ENCODE measurements at places on chromosomes 3 and 15.

- DNase-seq: peak; percentile 75
These were observed 3.5 kb downstream of the PFN2 start for GRCh38 chr3:149967086-149967685.

GRCh38 chr3:192229866-192230265, 497.5 kb downstream of the FGF12 start:
- no peak for DNase-seq

GRCh38 chr15:96326328-96327154, 4.0 kb upstream of the NR2F2 start:
- peak; percentile 74 for DNase-seq

DNA sequence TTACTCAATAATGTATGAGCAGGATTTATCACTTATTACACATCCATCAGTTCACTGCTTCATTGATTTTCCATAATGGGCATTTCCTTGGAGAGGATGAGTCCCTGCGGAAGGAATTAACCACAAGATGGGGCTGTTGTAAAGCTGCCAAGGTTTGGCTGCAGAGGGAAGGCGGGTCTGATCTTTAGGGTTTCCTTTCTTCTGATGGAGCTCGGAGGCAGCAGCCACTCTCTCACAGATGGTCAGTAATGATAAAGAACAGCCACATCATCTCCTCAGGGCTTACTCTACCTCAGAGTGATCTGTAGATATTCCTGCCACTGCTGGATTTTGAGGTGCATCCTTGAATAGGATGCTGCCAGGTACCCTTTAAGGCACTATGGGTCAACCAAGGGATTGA, 115.2 kb downstream of the USP13 start:
- peak; percentile 68 for DNase-seq

DNA sequence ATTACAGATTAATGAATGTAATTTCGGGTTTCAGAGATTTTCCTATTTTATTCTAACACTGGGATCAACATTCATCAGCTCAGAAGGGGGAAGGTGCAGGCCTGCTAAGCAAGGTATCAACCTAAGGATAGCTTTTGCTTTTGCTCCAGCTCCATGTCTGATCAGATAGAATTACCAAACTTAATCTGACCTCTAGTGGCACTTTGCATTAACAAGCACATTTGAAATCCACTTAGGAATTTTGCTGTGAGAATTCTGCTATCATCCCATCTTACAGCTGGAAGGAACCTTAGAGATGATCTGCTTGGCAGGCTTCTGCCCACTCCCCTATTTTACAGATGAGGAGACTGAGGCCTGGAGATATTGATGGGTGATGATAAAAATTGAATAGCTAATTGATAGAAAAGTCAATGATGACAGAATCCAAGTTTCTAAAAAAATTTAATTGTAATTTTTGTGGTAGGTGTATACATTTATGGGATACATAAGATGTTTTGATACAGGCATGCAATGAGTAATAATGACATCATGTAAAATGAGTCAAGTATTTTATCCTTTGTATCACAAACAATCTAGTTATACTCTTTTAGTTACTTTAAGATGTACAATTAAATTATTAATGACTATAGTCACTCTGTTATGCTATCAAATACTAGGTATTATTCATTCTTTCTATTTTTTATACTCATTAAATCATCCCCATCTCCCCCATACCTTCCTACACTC, 209.2 kb upstream of the ZPLD1 start:
- DNase-seq: peak; percentile 91

Measured in fibroblast of pulmonary artery (primary cell).